ENCODE measurements at places on chromosomes 1 and 21. TPM values are rescaled to one million over a fixed set of nuclear protein-coding genes. Genes with fewer than 3 reads are reported as not detected.

- DNase-seq: no peak
- H3K27me3 ChIP-seq: no peaks in the 10 kb centered on the region
- no peaks in the 10 kb centered on the region for H3K36me3 ChIP-seq
- no peak overlapping the region for H3K4me3 ChIP-seq
These were observed 84.8 kb downstream of the CD58 start for GRCh38 chr1:116485976-116486375.

HPCA gene
- total RNA-seq: not detected

- DNase-seq: no peak
- no peaks in the 10 kb centered on the region for H3K27me3 ChIP-seq
- no peaks in the 10 kb centered on the region for H3K4me1 ChIP-seq
- H3K27ac ChIP-seq: no peak overlapping the region
These were observed 215.4 kb downstream of the ASTN1 start for GRCh38 chr1:176949033-176949662.

DNA sequence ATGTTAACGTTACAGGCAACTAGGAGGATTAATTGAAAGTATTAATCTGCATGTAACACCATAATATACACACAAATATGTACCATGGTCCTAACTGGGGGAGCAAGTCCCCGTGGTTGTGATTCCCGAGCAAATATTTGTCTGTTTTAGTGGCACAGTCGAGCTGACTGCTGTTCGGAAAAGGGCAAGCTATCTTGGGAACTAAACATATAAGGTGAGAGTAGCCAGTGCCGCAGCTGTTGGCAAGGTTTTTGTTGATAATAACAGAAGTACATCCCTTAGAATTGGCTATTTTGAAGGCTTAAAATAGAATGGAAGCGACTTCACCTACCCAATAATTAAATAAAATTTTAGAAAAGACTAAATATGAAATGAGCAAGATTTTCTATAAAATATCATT lies 45.5 kb downstream of the UCHL5 start:
- H3K4me3 ChIP-seq: no peak overlapping the region
- no peak overlapping the region for H3K27ac ChIP-seq
- no peaks in the 10 kb centered on the region for H3K36me3 ChIP-seq
- H3K27me3 ChIP-seq: no peaks in the 10 kb centered on the region
- DNase-seq: no peak

DNA sequence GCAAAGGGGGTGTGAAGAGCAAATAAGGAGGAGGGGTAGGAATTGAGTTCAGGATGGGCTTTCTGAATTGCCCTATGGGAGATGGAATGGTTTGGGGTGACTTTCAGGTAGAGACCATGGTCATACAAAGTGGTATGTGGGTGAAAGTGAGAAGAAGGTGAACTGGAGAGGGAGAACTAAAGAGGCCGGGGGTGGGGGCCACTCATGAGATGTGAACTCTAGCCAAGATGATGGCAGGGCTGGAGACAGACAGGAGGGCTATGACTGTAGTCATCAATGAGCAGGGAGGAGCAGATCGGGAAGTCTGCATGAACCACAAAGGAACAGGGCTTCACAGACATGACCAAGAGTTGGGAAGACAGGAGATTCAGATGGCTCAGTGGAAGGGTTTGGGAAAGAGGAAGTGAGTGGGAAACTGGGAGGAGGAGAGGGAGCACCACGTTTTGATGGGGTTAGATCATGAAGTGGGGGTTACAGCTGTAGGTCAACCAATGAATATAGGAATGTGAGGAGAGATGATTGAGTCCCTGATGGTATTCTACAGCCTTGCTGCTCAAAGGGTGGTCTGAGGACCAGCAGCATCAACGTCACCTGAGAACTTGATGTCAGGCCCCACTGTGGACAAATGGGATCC lies 20.7 kb upstream of the LRRC8D start:
- no peak overlapping the region for H3K4me3 ChIP-seq
- H3K36me3 ChIP-seq: no peaks in the 10 kb centered on the region
- DNase-seq: no peak
- peaks cover 3% of the 10 kb centered on the region for H3K4me1 ChIP-seq
- no peaks in the 10 kb centered on the region for H3K27me3 ChIP-seq

- H3K4me3 ChIP-seq: no peak overlapping the region
- no peaks in the 10 kb centered on the region for H3K36me3 ChIP-seq
- no peak overlapping the region for H3K27ac ChIP-seq
- no peak for DNase-seq
- H3K27me3 ChIP-seq: peaks cover 14% of the 10 kb centered on the region
- no peaks in the 10 kb centered on the region for H3K4me1 ChIP-seq
These were observed 25.3 kb upstream of the IGSF3 start for GRCh38 chr1:116692879-116693278.

GRCh38 chr1:6577831-6578525 lies 1.8 kb upstream of the ZBTB48 start:
- no peaks in the 10 kb centered on the region for H3K36me3 ChIP-seq
- no peak overlapping the region for H3K27ac ChIP-seq
- peaks cover 1% of the 10 kb centered on the region for H3K27me3 ChIP-seq

- H3K27me3 ChIP-seq: no peaks in the 10 kb centered on the region
- H3K4me1 ChIP-seq: peaks cover 38% of the 10 kb centered on the region
- H3K36me3 ChIP-seq: peaks cover 11% of the 10 kb centered on the region
- peak overlapping the region; percentile 88 for H3K4me3 ChIP-seq
These were observed 2.4 kb upstream of the CCNL2 start for GRCh38 chr1:1401457-1402010.

DNA sequence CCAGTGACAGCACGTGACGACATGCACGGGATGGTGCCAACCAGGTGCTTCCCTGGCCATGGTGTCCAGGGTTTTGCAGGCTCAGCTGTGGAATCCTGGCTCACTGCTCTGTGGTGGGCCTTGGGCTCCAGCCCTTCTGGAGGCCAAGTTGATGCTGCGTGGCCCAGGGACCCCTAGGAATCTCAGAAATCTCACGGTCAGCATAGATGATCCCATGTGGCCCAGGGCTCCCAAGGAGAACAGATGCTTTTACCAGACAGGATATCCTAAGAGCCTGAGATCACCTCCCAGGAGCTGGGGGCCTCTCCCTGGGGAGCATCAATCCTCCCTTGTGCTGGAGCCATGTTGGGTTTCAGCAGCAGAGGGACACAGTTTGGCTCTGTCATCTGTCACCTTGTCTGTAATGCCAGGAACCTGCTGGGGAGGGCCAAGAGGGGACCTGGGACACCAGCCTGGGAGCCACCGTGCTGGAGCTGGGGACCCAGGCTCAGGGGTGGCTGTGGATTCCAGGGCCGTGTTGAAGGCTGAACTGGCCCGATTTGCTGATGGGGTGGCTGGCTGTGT lies 63.9 kb downstream of the TRIM11 start:
- H3K27me3 ChIP-seq: no peaks in the 10 kb centered on the region
- H3K4me3 ChIP-seq: no peak overlapping the region
- peak; percentile 51 for DNase-seq

GRCh38 chr1:244365809-244366208 lies 85.9 kb downstream of the ADSS2 start:
- no peak for DNase-seq
- peaks cover 2% of the 10 kb centered on the region for H3K4me1 ChIP-seq
- H3K27me3 ChIP-seq: no peaks in the 10 kb centered on the region
- no peaks in the 10 kb centered on the region for H3K36me3 ChIP-seq

GRCh38 chr1:23618586-23619083 lies 59.3 kb upstream of the ID3 start:
- H3K4me1 ChIP-seq: peaks cover 20% of the 10 kb centered on the region
- H3K27ac ChIP-seq: peak overlapping the region; percentile 48
- H3K4me3 ChIP-seq: peak overlapping the region; percentile 30
- H3K36me3 ChIP-seq: peaks cover 4% of the 10 kb centered on the region
- no peak for DNase-seq
